Activated T-helper 1 cell treated with anti-CD3 and anti-CD28 coated beads, Interleukin-2, amount 50 U/mL, for 16 hours (primary cell): ENCODE measurements at places on chromosomes 2 and 18.

GRCh38 chr18:23740105-23740830 lies 51.0 kb downstream of the LAMA3 start:
- no peak for DNase-seq

DNA sequence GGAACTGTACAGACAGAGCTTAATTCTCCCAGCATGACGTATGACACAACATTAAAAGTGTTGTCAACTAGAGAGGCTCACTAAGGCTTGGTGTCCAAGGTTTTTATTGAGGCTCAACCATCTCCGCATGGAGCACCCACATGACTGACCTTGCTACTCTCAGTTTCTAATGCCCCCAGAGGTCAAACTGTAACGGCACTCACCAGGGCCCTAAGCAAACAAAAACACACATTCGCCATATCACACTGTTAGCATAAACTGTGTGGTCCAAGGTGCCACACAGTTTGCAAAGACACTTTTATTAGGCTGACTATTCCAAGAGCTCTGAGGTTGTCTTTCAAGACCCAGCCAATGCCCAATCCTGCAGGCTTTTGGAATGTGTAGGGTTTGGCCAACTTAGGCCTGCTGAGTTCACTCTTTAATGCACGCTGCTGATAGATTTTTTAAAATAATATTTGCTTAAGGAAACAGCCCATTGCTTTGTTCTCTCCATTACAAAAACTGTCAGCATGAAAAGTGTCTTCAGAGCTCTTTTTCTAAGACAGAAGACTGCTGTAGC lies 114.9 kb downstream of the DSC3 start:
- no peak for DNase-seq

- no peak for DNase-seq
Observed at GRCh38 chr18:80154293-80154692, 45.2 kb downstream of the ADNP2 start.

- DNase-seq: no peak
Observed at GRCh38 chr18:13608791-13609532, 117.4 kb downstream of the FAM210A start.
